ENCODE measurements at places on chromosomes 5 and 9.

DNA sequence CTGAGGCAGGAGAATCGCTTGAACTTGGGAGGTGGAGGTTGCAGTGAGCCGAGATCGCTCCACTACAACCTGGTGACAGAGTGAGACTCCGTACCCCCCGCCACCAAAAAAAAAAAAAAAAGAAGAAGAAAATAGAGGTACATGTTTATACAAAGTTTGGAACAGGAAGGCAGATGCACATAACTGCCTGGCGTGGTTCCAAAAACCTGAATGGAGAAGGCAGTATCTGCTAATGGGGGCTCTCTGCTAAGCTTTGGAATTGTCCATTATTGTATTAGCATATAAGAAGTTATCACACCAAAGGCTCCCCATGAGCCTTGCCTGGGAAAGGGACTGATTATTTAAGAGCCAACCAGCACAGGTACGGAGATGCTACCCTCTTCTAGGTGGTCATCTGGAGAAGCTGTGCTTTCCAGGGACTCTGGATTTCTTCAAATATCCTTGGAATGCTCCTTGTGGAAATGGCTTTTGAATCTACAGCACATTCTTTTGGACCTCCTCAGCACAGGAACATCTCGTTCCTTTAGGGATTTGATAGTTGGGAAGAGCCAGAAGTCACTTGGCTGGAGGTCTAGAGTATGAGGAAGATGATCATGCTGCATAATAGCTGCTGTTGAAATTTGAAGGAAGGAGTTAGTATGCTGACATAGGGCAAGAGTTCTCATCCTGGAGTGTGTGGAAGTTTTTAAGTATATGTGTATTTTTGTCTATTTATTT lies 42.5 kb upstream of the ABCA1 start:
- DNase-seq = no peak

- DNase-seq = peak; percentile 91
Observed at GRCh38 chr5:76402251-76402885, 717 bp upstream of the IQGAP2 start.

- DNase-seq = no peak
Observed at GRCh38 chr5:76319673-76320072, 83.4 kb upstream of the IQGAP2 start.

- peak; percentile 90 for DNase-seq
Observed at GRCh38 chr5:83844449-83845068, 123.9 kb upstream of the HAPLN1 start.
